ENCODE measurements at places on chromosomes 7 and 10.

DNA sequence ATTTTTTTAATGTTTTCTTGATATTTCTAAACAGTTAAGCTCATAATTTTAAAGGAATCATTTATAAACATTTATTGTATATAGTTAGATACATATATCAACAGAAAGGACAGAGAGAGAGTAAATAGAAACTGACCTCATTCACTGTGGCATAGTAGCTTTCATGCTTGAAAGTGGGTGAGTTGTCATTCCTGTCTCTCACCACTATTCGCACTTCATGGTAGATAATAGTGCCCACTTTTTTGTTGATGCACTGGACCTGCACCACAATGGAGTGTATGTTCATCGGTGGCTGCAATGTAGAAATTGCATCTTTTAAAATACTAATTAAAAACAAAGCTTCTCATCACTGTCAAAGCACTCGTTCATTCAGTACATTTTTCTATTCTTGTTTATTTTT, 432.0 kb downstream of the PCDH15 start:
- no peak for DNase-seq

DNA sequence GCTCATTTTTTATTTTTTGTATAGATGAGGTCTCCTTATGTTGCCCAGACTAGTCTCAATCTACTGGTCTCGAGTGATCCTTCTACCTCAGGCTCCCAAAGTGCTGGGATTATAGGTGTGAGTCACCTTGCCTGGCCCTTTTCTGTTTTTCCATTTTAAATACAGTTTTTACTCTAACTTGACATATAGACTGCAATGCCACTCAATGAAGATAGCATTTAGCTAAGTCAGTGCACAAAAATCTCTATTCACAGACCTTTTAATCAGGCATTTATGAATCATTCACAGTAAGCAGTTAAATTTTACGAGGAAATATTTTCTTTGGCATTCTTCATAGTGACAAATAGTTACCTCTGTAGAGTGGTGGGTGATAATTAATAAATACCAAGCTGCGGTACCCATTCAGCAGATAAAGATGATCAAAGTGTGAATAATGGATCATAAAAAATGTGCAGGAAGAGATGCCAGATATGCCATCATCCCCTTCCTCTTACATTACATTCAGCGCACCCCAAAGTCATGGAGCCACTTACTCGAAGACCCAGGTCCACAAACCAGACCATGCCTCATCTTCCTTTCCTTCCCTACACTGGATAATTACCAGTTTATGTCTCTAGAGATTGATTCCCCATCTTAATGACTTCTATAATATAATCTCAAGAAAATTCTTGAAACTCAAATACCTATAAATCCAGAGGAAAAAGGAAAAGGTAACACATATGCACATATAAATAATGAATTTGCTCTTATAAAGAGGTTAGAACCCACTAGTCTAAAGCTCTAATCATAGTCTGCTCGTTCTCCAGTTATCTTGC, 56.0 kb downstream of the UBE2H start:
- no peak for DNase-seq

DNA sequence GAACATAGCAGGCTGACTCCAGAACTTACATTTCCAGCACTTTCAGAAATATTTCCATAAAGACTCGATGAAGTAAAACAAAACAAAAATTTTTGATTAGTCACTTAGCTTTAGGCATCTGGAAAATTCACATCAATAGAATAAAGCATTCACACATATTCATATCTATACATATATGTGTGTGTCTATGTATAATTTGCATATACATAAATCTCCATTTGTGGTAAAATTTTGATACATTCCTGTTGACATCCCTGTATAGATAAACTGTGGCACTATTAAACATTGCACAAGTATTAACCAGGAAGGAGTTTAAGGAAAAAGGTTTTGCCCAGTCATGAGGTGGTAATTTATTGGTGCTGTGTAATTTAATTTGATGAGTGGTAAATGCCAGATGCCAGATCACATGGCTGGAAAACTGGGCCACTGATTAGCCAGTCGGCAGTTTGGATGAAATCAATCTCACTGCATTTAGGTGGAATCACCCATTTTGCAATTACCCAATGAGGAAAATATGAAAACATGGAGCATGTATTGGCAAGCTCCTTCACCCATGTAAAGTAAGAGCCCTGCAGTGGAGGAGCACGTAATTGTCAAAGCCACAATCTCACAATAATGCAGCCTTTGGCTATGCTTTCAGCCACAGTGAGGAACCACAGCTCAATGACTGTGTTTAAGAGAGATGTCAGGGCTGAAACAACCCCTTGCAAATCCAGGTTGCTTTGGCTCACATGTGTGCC, 294.6 kb downstream of the RNLS start:
- DNase-seq: no peak

- peak; percentile 40 for DNase-seq
Observed at GRCh38 chr7:90595801-90596670, at the start of gene CDK14. TSS of gene CDK14 (plus strand) at chr7:90596321. CDS start at chr7:90596628, 307 bp downstream.

DNA sequence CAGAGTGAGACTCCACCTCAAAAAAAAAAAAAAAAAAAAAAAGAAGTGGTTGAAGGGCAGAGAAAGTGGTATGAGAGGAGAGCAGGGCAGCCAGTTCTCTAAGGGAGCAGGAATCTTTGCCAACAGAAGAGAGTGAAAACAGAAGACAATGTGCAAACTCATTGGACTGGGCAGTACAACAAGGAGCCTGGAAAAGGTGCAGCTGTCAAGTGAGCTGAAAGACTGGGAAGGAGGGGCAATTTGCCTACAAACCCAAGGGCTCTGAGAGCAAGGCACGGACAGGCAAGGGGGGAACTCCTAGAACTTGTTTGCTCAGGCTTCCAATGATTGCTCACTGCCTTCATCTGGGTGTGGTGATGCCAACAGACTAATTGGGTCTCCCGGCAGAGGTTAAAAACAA, 9.5 kb downstream of the ACTR1A start:
- peak; percentile 7 for DNase-seq

GRCh38 chr10:50063100-50063499, 4.7 kb upstream of the WASHC2A start:
- DNase-seq: no peak

DNA sequence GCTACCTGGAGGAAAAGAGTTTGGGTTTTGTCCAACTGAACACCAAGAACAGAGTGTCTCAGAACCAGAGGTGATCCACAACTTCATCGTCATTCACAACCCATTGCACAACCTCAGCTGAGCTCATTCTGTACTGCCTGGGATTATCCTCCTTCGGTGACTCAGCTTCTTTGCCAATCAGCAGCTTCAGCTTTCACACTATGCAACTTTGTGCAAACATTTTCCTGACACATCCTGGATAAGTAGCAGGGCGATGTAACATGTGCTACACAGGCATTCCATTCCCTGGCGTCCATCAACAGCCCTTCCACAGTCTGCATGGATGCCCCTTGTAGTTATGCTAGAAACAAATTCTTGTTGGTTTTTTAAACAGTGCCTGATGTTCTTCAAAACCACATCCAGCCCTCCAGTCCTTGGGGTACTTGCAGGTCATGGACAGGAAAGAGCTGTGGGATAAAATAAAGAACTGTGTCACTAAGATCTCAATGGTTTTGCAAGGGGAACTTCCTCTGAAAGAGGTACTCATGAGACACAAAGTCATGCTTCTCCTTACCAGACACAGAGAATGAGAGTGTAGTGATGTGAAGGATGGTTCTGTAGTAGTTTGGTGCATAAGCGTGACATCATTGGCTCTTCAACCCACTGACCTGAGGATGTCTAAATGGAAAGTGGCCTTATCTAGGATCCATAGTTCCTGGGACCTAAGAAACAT, 478.5 kb downstream of the KIF20B start:
- no peak for DNase-seq

- no peak for DNase-seq
Observed at GRCh38 chr7:95357623-95358022, 33.3 kb upstream of the PON1 start.

GRCh38 chr10:104435822-104436221, 82.2 kb downstream of the CFAP58 start:
- no peak for DNase-seq

GRCh38 chr10:126135177-126135576, 238.8 kb downstream of the FANK1 start:
- DNase-seq: no peak

- peak; percentile 48 for DNase-seq
Observed at GRCh38 chr7:137606061-137606674, 240.6 kb downstream of the DGKI start.

DNA sequence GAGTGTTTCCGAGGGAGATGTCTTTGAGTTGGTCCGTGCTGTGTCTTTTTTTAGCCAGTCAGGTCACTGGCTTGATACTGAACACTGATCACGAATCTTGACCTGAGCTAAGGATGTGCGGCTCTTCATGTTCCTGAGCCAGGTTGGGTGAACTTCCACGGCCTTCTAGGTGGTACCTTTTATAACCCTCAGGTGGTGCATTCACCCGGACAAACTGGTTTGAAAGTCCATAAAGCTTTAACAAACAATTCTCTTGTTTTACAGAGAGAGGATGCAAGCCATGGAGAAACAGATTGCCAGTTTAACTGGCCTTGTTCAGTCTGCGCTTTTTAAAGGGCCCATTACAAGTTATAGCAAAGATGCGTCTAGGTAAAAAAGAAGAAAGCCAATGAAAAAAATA, 229.5 kb downstream of the ARHGAP21 start:
- DNase-seq: no peak

DNA sequence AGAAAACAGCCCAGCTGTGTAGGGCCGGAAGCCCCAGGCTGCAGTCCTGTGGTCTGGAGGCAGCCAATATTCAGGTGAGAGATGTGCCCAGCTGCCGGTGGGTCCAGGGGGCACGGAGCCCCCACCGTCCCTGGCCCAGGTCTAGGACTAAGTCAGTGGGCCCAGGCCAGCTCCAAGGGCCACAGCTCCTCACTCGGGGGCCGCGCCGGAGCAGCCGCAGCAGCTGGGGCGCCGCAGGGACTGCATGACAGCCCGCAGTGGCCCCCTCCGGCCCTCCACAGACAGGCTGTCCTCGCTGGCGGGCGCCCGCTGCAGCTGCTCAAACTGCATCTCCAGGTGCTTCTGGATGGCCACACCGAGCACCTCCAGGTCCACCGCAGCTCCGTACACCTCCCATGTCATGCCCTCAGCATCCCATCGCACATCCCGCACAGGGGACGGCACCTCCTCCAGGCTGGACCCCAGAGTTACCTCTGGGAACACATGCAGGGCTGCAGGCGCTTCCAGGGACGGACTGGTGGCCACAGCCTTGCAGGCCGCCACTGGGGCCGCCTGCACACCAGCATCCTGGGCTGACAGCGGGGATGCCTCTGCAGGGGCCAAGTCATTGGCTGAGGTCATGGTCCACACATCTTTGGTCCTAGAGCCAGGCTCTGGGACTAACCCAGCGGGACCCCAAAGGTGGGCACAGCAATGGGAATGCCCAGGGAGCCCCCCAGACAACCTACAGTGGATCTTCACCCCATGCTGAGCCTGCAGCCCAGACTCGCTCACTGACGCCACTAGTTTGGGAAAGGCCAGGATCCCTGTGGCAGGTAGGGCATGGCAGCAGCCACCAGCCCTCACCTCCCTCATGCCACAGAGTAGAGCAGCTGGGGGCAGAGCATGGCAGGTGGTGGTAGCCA, 7.0 kb downstream of the GPRIN2 start:
- DNase-seq: no peak

DNA sequence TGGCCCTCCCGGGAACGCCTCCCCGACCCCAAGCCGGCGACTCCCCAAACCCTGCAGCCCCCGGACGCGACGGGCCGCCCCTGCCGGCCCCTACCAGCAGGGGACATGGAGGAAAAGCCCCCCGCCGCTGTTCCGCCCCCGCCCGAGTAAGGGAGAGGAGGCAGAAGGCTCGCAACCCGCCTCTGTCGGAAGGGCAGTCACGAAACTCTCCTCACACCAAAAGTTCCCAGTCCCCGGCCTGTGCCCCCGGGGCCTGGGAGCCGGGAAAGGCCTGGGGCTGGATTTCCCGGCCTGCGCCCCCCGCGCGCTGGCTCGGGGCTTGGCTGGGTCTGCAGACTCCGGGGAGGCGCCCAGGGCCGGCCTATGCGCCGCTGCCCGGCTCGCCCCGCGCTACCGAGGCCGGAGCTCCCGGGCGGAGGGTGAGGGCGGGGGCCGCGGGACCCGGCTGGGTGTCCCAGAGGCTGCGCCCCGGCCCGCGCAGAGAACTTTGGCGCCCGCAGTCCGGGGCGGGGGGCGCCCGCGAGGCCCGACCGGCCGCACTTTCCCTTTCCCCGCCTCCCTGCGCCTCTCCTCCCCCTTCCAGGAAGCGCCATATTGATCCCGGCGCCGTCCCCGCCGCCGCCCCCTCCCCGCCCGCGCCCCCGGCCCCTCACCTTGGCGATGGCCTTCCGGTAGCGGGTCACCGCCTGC, 728 bp downstream of the PARD3 start:
- DNase-seq: no peak

GRCh38 chr7:100827330-100828226, at the start of gene EPHB4:
TSS of gene EPHB4 (minus strand) at chr7:100827523. CDS start at chr7:100827030, 493 bp downstream.
- no peak for DNase-seq

GRCh38 chr10:94403380-94404213, 1.3 kb downstream of the TBC1D12 start:
- peak; percentile 19 for DNase-seq

- no peak for DNase-seq
Observed at GRCh38 chr7:142338633-142339501, 81.0 kb upstream of the PRSS58 start.

DNA sequence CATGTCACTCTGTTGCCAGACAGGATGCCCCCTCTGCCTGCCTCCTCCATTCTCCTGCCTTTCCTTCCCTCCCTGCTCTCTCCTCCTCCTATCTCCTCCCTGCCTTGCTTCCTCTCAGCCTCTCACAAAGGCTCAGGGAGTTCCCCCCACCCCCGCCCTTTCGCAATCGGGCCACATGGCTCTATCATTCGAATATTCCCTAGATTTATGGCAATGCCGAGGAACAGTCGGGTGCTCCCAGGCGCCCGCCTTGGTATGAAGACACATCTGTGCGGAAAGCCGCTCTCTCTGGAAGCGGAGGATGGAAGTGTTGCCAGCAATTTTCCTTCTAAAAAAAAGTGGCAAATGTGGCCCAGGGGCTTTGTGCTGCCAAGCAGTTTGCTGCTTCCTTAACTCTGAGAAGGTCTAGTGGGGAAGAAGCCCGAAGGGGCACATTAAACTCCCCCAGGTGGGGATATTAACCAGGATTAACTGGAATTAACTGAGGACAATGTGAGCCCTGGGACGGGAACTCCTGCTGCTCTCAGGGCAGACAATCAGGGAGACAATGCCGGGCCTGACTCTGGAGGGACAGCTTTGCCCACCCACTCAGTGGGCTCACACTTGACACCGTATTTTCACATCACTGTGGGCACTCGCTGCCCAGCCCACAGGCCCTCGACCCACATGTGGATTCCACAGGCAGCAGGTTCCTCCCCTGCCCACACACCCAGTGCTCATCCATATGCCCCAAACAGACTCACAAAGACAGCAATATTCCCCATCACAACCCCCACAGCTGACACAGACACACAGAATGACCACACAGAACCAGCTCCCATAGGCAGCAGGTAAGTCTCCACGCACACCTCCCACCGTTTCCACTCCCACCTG, 88.4 kb upstream of the SMNDC1 start:
- no peak for DNase-seq

Data from DMS79 treated with DMSO at 0.1 percent for 48 hours (cell line).